ENCODE measurements at places on chromosomes 3 and 15. TPM values are rescaled to one million over a fixed set of nuclear protein-coding genes. Genes with fewer than 3 reads are reported as not detected.
A peak's percentile ranks its signal among the peaks of the same experiment; 100 is the strongest.

GRCh38 chr3:18153571-18154173 is 271.5 kb downstream of the SATB1 start:
- no peaks in the 10 kb centered on the region for H3K4me1 ChIP-seq
- H3K27ac ChIP-seq = no peak overlapping the region
- no peak for DNase-seq

DNA sequence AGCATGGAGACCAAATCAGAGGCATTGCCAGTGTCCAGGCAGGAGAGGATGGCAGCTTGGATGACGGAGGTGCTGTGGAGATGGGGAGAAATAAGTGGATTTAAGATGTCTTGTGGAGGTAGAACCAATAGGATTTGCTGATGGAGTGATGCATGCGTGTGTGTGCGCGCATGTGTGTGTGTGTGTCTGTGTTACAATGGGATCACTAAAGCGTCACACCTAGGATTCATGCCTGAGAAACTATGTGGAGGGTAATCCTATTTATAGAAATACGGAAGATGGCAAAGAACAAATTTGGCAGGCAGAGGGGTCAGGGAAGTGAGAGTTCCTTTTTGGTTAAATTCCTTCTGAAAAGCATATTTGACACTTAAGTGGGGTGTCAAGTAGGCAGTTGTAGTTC is 64.8 kb upstream of the ARL8B start:
- H3K4me1 ChIP-seq = no peaks in the 10 kb centered on the region
- no peaks in the 10 kb centered on the region for H3K36me3 ChIP-seq
- DNase-seq = no peak
- H3K27me3 ChIP-seq = no peaks in the 10 kb centered on the region
- no peak overlapping the region for H3K27ac ChIP-seq

- no peak for DNase-seq
- H3K27me3 ChIP-seq = no peaks in the 10 kb centered on the region
- no peaks in the 10 kb centered on the region for H3K4me1 ChIP-seq
- H3K36me3 ChIP-seq = no peaks in the 10 kb centered on the region
- H3K4me3 ChIP-seq = no peak overlapping the region
Measured at GRCh38 chr3:157493627-157494550, 9.3 kb downstream of the VEPH1 start.

DNA sequence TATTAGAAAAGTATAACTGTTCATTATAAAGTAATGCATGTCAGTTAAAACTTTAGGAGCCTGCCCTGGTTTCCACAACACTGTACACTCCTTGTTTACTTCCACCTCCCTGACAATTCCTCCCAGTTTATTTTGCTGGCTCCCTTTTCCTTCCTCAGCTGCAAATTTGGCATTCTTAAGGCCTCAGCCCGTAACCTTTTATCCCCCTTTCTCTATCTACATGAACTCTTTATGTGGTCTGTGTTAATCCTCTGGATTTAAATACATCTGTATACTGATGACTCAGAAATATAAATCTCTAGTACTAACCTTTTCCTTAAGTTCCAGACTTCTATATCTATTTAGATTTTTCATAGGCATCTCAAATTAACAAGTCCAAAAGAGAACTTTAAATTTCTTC is 143.6 kb downstream of the OTOL1 start:
- no peak for DNase-seq
- H3K4me1 ChIP-seq = no peaks in the 10 kb centered on the region
- H3K4me3 ChIP-seq = no peak overlapping the region
- no peak overlapping the region for H3K27ac ChIP-seq
- H3K27me3 ChIP-seq = no peaks in the 10 kb centered on the region

DNA sequence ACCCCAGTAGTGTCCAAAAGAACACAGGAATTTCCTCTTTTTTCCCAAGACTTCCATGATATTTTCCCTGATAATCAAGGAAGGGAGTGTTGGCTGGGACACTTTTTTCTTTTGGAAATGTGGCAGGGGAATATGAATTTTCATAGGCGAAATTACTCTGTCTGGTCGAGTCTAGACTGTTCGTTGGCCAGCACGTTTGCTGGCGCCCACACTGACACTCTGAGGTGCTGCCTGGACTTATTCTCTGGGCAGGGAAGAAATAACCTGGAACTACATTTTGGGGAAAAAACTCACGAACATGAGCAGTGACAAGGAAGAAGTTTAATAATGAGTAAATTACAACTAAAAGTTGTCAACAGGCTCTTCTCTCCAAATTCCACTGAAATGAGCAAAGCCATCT is 209.3 kb upstream of the CTDSPL start:
- no peaks in the 10 kb centered on the region for H3K27me3 ChIP-seq
- peaks cover 6% of the 10 kb centered on the region for H3K4me1 ChIP-seq
- no peak for DNase-seq
- H3K27ac ChIP-seq = peak overlapping the region; percentile 35
- H3K4me3 ChIP-seq = no peak overlapping the region

DNA sequence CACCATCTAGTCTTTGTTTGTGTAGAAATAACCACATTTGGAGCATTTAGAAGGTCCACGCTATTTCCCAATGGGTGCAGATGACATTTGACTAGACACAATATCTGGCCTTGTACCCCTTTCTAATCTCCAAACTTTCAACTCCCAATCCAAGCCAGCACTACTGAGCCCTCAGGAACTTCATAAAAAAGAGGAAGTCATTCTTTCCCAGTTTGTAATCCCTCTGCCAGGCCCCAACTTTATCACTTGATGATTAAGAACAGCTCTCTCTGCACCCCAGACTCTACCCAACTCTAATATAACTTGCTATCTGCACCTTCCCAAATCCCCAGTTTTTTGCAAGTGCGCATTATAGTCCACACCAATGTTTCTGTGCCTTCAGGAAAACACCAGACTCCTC is 170.2 kb downstream of the KCNMB2 start:
- no peak for DNase-seq
- H3K27me3 ChIP-seq = no peaks in the 10 kb centered on the region
- H3K36me3 ChIP-seq = no peaks in the 10 kb centered on the region
- H3K4me1 ChIP-seq = no peaks in the 10 kb centered on the region
- no peak overlapping the region for H3K27ac ChIP-seq

- no peaks in the 10 kb centered on the region for H3K27me3 ChIP-seq
- H3K36me3 ChIP-seq = no peaks in the 10 kb centered on the region
- no peak for DNase-seq
- H3K4me3 ChIP-seq = no peak overlapping the region
- H3K4me1 ChIP-seq = no peaks in the 10 kb centered on the region
Measured at GRCh38 chr3:178514401-178514800, 21.8 kb upstream of the KCNMB2 start.

DNA sequence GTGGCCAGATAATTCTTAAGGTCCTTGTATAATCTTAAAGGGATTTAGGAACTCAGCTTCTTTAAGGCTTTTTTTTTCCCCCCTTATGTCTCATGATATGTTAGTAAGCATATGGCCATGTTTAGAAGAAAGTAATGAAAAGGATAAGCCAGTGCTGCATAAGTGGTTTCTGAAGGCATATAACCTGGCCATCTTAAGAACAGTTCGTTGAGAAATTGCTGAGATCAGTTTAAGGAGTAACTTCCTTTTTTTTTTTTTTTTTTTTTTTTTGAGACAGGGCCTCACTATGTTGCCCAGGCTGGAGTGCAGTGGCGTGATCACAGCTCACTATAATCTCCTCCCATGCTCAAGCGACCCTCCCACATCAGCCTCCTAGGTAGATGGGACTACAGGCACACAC is 51.7 kb downstream of the UBE2E2 start:
- no peak overlapping the region for H3K27ac ChIP-seq
- no peaks in the 10 kb centered on the region for H3K27me3 ChIP-seq
- no peaks in the 10 kb centered on the region for H3K36me3 ChIP-seq
- no peak for DNase-seq
- no peak overlapping the region for H3K4me3 ChIP-seq

The CFAP44 gene
- polyA plus RNA-seq = 14.1 TPM

The HYAL1 gene
- polyA plus RNA-seq = 3.7 TPM

The ACVR2B gene
- 7.3 TPM for polyA plus RNA-seq

The GRAMD1C gene
- polyA plus RNA-seq = 45.5 TPM

The EFHB gene
- polyA plus RNA-seq = 32.9 TPM

The GPR62 gene
- 0.18 TPM for polyA plus RNA-seq

Measured in testis (tissue), 5 donors.